ENCODE measurements at places on chromosomes 2 and 18.

- DNase-seq: peak; percentile 85
Measured at GRCh38 chr18:34493099-34493544, 217.0 kb upstream of the DTNA start.

- no peak for DNase-seq
Measured at GRCh38 chr2:118363604-118364003, 275.3 kb downstream of the INSIG2 start.

DNA sequence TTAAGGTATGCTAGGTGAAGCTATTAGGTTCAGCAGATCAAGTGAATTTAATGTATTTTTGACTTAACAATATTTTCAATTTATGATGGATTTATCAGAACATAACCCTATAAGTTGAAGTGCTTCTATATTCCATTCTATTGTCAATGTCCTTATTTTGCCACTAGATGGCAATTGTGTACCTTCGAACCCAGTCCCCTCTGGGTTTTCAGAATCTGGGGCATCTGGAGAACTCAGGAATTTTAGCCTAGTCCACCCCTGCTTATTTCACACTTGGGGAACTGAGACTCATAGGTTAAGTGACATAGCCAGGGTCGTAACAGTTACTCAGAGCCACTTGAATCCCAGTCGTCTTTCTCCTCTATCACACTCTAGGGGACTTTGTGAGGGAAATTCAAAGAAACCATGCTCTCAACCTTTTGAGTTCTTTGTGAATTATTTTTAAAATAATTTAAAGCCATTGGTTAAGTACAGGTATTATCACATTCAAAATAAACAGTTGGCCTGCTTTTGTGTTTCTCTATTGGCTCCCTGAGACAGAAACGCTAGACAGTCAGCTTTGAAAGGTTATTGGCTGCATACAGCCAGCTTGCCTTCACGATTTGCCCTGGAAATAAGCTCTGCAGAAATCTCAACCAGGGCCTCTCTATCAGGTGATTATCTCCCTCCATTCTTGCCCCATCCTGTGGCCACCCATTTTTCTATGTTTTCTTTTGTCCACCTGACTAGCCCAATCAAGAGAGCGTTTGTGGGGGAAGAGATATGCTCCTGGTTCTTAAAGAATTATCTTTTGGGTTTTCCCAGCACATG, 145.0 kb downstream of the TTC27 start:
- DNase-seq: no peak

- DNase-seq: no peak
Measured at GRCh38 chr2:210363876-210364275, 48.9 kb upstream of the MYL1 start.

DNA sequence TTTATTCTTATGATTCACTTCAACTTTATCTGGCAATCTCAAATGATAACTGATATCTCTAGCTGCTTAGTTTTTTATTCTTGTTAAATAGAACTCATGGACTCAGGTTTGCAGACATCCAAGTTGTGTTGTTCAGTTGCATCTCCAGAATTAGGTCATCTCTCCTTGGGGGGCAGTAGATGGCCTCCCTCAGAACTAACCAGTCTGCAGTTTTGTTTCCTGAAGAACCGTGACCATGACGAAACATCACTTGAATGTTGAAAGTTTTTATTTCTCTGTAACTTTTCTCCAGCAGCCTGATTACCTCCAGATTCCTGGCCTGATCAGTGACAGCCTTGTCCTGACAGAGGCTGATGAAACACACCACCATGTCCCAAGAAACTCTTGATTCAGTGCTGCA, 321.5 kb downstream of the GALNT13 start:
- DNase-seq: no peak

GRCh38 chr2:13578547-13578946, 861.8 kb downstream of the TRIB2 start:
- DNase-seq: no peak

- no peak for DNase-seq
Measured at GRCh38 chr2:30149976-30150375, 3.2 kb downstream of the YPEL5 start.

DNA sequence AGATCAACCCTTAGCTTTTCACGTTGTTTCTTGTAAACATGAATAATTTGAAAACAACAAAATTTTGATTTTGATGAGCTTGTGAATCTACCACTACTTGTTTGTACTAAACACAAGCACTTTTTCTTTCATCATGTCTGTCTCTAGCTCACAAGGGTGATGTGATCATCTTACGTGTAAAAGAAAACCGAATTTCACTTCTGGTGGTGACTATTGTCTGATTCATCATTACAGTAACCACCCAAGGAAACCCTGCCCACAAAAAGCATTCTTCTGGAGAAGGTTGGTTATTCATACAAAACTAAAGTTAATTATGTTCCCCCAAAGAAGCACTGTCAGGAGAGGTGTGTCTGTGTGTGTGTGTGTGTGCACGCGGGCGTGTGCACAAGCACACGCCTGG, 285.4 kb downstream of the ZNF516 start:
- DNase-seq: no peak

GRCh38 chr2:28424799-28425463, 32.3 kb downstream of the FOSL2 start:
- DNase-seq: no peak

- DNase-seq: no peak
Measured at GRCh38 chr18:44452346-44452745, 228.3 kb upstream of the SETBP1 start.

DNA sequence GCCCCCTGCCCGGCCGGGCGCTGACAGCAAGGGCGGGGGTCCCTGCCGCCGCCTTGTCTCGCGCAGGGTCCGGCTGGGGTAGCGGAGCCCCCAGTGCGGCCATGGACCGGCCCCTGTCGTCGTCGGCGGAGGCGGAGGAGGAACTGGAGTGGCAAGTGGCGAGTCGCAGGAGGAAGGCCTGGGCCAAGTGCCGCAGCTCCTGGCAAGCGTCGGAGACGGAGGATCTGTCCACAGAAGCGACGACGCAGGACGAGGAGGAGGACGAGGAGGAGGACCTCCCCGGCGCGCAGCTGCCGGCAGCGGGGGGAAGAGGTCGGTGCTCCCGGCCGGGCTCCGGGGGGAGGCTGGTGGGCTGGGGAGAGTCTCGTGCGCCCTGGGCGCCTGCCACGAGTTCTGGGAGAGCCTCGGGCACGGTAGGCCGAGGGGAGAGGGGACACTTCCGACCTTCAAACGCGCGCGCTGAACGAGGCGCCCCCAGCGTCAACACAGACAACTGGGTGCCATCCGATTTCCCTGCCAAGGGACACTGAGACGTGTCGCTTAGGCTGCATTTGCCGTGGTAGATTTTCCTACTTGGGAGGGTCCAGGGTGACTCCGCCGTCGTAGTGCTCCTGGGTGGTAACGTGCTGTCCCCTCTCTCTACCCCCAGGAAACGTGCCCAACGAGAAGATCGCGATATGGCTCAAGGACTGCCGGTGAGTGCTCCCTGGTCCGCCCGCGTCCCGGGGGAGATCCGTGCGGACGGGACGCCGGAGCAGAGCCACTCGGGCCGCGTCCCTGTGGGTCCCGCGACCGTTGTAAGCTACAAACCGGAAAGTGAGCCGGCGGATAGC, 652 bp downstream of the ITPRID2 start:
- DNase-seq: peak; percentile 49

DNA sequence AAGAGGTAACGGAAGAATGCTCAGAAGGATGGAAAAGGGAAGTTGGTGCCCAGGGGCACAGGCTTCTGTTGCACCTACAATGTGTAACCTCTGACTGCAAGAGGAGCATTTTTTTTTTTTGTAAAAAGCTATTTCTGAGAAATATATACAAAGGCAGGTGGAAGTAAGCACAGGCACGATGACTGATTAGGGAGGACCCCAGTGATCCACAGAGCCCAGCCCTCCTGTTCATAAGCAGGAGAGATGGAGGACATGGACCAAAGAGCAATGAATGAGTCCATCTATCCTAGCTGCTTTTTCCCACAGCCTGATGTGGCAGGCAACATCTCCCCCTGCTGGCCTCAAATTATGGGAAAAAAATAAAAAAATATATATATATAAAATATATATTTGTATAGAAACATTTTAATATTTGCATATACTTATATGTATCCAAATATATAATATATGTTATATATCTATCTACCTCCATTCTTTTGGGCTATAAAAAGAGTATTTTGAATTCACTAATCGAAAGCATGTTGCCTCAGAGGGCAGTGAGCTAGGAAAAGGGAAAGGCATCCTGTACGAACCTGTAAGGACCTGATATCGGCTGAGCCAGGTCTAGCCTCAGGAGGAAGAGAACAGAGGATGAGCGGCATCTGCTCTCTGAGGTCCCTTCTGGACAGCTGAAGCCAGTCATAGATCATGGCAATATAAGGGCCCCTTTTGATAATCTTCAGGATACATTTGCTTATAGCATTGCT, 166.0 kb upstream of the STK17B start:
- no peak for DNase-seq

DNA sequence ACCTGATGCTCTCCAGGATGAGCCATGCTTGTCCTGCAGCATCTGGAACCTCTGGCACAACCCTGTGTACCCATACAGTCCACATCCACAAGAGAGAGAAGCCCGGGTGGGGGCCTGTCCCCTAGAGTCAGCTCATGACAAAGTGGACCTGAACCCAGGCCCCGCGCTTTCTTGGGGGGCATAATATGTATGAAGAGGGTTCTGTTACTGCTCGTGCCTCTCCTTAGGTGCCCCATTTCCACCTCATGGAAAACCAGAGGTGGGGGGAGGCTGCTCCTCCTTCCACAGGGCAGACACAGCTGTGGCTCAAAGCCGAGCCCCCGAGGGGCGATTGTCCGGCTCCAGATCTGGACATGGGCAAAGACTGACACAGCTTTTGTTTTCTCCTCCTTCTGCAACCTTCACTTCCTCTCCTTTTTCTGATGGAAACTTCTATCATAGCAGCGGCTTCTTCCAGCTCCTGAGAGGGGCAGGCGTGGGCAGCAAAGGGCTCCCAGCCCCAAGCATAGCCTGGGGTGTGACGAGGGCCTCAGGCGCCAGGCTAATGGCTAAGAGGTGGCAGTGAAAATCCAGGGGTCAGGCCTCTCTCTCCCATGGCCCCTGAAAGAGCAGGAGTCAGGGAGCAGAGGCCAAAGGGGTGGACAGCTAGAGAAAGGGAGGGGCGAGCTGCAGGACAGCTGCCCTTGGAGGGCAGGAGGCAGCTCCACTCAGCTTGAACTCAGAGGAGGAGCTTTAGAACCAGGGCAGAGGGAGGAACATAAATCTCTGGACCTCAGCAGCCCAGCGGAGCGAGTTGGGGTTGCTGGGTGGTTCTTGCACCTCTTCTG, 155.5 kb downstream of the ZFP36L2 start:
- no peak for DNase-seq

GRCh38 chr2:200966770-200967169, 3.3 kb upstream of the ORC2 start:
- no peak for DNase-seq
